ENCODE measurements at places on chromosomes 1 and 21.

DNA sequence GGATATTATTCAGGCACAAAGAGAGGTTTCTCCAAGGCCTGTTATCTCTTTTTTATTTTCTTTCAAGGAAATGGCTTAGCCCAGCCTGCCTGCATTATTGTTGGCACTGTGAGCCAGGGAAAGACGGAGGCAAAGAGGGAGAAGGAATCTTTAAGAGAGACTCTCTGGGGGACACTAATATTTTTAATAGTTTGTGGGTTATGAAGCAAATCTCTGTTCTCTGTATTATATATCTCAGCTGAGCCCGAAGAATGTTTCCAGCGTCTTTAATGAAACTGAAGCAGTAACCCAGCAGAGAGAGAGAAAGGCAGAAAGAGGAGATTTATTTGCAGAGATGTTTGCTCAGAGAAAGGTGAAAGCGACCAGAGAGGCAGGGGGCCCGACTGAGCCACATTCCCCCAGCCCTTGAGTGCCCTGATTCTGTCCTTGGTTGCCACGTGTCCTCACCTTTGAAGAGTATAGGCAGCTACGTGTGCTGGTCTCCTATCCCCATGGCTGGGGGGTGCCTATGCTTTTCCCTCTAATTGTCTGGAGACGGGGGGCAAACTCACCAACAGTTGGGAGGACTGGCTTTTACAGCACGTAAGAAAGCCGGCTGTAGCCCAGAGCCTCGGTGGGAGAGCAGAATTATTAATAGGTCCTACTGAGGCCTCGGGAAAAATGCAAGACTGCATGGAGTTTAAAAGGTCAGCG, 166.4 kb downstream of the TRABD2B start:
- DNase-seq: no peak

- DNase-seq: no peak
These were observed 708.1 kb downstream of the PTPRU start for GRCh38 chr1:29944253-29944905.

GRCh38 chr1:94096797-94097549, 24.0 kb downstream of the ABCA4 start:
- no peak for DNase-seq

GRCh38 chr1:19759740-19760089, 40.0 kb downstream of the TMCO4 start:
- DNase-seq: no peak

GRCh38 chr1:232183266-232183800, 446.6 kb downstream of the SIPA1L2 start:
- DNase-seq: no peak

- no peak for DNase-seq
These were observed 714.9 kb upstream of the CXADR start for GRCh38 chr21:16797966-16798365.

DNA sequence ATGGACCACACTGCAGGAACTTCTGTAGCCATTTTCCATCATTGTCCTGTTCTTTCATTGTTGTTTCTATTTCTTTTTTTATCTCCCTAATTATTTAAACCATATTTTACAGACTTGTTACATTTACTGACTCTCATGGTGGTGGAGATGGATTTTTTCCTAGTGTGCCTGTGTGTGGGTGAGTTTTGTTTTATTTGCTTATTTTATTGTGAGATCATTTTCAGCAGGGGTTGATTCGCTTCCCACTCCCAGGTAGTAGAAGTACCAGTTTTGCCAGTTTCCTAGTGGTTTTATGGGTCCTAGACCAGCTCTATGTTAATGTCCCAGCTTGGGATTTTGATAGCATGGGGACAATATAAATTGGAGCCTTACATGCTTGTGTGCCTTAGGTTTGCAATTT, 80.0 kb upstream of the BACH1 start:
- no peak for DNase-seq

DNA sequence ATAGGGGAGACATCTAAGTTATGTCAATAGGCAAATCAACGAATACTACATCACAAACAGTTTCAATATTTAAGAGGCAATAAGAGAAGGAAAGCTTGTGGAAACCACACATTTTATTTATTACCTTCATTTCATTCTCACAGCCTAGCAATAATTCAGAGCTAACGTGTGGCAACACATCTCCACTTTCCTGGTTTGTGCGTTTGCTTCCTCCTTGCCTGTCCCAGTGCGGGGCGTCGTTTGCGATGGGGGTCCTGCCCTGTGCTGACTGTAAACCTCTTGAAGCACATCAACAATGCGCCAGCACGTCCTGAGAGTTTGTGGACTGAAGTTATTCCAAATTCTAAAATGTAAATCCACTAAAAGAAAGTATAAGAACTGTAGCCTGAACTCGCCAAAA, 14.4 kb upstream of the VPS26C start:
- DNase-seq: no peak

Data from stimulated activated CD4-positive, alpha-beta T cell treated with anti-CD3 and anti-CD28 coated beads, Interleukin-4, amount 100 ng/mL, for 48 hours (primary cell).